Caudate nucleus (tissue), 63 donors: ENCODE measurements at places on chromosomes 3 and 15.

GRCh38 chr15:63288778-63289378 is 11.5 kb downstream of the APH1B start:
- DNase-seq, result no peak

- DNase-seq, result peak; percentile 11
Measured at GRCh38 chr3:69181592-69182211, 59.3 kb upstream of the LMOD3 start.

- no peak for DNase-seq
Measured at GRCh38 chr3:129971351-129972052, 3.0 kb upstream of the TRH start.

DNA sequence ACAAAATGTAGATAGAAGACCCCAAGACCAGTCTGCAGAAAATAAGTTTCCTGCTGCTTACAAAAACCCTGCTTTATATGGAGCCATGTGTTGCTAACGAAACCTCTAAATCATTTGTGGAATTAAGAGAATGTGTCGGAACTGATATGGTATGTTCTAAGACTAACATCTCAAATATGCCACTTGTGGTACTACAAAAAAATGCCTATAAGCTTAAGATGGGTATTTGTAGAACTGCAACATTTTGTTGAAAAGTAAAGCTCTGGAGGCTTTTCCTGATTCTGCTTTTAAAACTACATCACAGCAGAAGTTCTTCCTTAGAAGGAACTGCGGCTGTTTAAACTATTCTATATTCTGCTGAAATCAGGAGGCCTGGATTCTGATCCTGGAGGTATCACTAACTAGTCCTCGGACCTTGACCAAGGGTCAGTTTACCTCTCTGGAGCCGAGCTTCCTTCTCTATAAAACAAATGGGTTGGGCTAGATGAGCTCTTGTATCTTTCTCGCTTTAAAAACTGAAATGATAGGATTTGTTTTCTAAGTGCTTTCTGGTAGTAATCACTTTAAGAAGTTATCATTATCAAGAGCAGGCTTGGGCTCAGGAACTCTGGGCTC is 74.9 kb downstream of the RAD18 start:
- no peak for DNase-seq

- no peak for DNase-seq
Measured at GRCh38 chr3:140521751-140522445, 156.0 kb upstream of the TRIM42 start.

GRCh38 chr3:144369129-144369879 is 397.7 kb downstream of the DIPK2A start:
- no peak for DNase-seq

GRCh38 chr3:34198309-34198708 is 399.9 kb downstream of the PDCD6IP start:
- DNase-seq, result no peak

- no peak for DNase-seq
Measured at GRCh38 chr3:59212128-59212779, 162.4 kb upstream of the CFAP20DC start.

GRCh38 chr3:46887980-46888494 is 10.5 kb downstream of the PTH1R start:
- DNase-seq, result no peak

DNA sequence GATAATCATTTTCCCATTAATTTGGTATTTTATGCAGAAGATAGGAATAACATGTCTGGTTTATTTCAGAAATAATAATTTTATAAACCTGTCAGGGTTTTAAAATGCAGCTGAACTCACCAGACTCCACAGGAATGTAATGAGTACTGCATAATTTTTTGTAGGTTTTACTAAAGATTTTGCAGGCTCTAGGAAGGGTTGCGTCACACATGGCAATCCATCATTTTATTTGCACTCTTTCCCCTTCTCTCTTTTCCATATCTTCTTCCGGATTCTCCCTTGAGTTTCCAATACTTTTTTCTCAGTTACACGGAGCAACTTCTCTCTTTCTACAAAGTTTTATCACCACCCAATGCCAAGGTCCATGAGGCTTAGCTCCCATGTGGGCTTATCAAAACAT is 234.7 kb downstream of the NFKBIZ start:
- DNase-seq, result no peak

- no peak for DNase-seq
Measured at GRCh38 chr3:81643721-81644120, 117.7 kb downstream of the GBE1 start.

DNA sequence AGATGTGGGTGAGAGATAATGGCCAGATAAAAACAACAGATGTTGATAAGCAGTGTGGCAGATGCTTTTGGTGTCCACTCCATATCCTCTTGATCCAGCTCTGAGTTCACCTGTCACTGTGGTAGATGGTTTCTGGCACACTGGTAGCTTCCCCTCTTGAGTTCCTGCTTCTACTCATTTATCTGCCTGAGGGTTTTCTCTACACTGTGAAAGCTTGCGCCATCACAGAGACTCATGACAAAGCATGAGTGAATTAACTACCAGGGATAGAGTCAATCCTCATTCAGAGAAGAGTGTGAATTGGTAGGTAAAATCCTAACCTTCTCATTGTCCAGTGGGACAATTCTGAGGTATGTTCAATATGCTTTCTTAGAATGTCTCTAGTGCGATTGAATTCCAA is 50.0 kb upstream of the ARHGEF26 start:
- DNase-seq, result no peak

GRCh38 chr15:89075101-89075640 is 13.1 kb upstream of the ABHD2 start:
- no peak for DNase-seq

DNA sequence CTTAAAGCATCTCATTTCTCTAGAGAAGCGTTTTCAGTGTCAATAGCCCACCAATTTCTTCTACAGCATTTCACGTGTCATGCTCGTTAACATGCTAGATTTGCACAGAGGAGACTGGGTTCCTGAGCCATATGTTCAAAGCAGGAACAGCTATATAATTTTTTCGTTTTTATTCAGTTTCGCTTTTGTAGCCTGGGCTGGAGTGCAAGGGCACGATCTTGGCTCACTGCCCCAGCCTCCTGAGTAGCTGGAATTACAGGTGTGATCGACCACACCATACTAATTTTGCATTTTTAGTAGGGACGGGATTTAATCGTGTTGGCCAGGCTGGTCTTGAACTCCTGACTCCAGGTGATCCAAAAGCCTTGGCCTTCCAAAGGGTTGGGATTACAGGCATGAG is 6.6 kb upstream of the SLMAP start:
- no peak for DNase-seq

DNA sequence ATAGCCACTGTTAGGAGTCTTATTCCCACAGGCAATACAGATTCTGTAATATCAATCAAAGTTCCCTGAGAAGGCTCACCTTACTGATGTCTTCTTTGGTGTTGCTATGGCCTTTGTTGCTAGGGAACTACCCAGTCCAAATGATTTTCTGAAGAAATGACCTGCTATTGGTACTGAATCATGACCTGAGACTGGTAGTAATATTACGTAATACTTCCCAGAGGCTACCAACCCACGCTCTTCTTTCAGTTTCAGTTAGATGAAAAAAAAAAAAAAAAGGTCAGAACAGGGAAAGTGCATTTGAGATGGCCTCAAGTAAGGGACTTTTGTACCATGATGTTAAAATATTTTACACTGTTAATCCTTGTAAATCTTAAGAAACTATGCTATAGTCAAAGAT is 1092.5 kb upstream of the EPHA6 start:
- no peak for DNase-seq
